Fibroblast of skin of scalp (primary cell): ENCODE measurements at places on chromosomes 2 and 18.

DNA sequence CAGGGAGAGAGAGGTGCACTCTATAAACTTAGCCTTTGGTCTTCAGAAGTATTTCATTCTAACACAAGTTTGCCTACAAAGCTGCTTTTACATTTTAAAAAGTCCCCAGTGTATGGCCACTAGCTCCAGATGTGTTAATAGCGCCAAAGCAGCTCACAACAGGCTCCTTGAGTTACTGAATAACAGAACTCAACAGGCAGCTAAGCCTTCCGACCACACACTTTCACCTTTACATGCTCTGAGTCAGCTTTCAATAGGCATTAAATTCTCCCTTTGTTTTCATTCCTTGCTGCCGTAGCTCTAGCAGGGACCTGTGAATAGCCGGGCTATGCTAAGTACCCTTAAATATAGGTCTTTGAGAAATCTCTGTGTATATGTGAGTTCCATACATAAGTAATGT is 262.8 kb upstream of the PARD3B start:
- no peak for DNase-seq

GRCh38 chr2:144583741-144584453 is 64.0 kb upstream of the ZEB2 start:
- DNase-seq, result peak; percentile 85

DNA sequence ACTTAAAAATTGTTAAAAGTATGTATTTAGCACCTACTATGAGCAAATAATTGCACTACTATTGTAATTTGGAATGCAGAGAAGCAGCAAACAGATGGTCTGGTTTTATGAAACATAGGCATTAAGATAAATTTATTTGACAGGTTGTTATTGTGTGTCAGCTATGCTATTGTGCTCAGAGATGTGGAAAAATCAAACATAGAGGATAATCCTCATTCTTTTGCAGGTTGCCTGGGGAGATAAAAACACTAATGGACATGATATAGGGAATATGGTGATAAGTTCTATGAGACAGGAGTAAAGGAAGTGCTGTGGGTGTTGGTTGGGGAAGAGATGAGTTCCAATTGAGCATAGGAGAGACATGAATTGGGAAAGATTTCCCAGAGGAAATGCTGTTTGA is 71.3 kb downstream of the PPP1R1C start:
- no peak for DNase-seq

- peak; percentile 55 for DNase-seq
These were observed 321.1 kb downstream of the SATB2 start for GRCh38 chr2:199136681-199137080.

GRCh38 chr2:150120326-150120955 is 367.0 kb downstream of the RND3 start:
- DNase-seq, result no peak

GRCh38 chr2:8018956-8019355 is 662.9 kb upstream of the ID2 start:
- DNase-seq, result no peak

- DNase-seq, result no peak
These were observed 18.9 kb downstream of the RAB10 start for GRCh38 chr2:26052740-26053139.
